Activated naive CD4-positive, alpha-beta T cell treated with Interleukin-2 at 50 U/mL for 16 hours (primary cell): ENCODE measurements at places on chromosomes 16 and 17.
A peak's percentile ranks its signal among the peaks of the same experiment; 100 is the strongest.

- DNase-seq: peak; percentile 60
Measured at GRCh38 chr16:58628845-58629732, 537 bp downstream of the CNOT1 start.

- DNase-seq: no peak
Measured at GRCh38 chr16:12362482-12363458, 386.2 kb downstream of the SNX29 start.

DNA sequence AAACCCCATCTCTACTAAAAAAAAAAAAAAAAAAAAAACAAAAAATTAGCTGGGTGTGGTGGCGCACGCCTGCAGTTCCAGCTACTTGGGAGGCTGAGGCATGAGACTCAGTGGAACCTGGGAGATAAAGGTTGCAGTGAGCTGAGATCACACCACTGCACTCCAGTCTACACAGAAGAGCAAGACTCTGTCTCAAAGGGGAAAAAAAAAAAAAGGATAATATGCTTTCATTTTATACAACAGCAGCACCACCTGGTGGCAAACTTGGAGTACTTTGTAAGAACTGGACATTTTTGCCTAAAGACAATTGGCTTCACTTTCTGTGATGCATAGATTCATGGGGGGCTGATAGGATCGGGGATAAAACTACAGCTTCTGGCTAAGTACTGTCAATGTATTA is 8.5 kb downstream of the CHTF8 start:
- peak; percentile 59 for DNase-seq

DNA sequence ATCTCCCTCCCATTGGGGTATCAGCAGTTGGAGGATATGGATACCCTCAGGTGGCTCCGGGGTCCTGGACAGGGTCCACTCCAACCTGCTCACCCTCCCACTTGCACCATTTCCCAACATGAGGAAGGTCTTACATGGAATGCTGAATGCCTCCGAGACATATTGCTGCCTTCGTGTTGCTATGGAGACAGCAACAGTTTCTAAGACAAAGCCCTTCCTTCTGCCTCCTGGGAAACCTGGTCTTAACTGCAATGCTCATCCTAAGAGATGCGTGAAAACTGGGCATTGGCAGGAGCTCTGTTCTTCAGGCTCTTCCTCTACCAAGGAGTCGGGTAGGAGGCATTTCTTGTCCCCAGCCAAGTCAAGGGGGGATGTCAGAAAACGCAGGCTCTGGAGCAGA is 45.2 kb downstream of the ST3GAL2 start:
- DNase-seq: no peak

- no peak for DNase-seq
Measured at GRCh38 chr17:8868529-8868951, 1.1 kb upstream of the PIK3R6 start.

- no peak for DNase-seq
Measured at GRCh38 chr17:51381262-51381661, 120.9 kb downstream of the UTP18 start.

DNA sequence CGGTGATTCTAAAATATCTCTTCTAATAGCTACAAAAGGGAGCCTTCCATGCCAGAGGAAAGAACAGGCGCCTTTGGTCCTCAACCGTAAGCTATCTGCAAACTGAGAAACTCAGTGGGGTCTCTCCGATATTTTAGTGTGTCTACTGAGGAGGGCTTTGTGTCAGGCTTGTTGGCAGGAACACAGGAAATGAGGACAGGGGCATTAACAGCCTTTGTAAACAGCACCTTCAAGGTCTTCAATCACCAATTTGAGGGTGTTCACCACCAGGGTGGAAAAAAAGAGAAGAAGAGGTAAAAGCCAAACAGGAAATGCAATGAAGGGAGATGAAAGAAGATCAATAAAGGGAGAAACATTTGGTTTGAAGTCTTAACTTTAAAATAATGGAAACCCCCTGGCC is 580.1 kb upstream of the SALL1 start:
- DNase-seq: no peak

- no peak for DNase-seq
Measured at GRCh38 chr17:44074231-44074910, 3.8 kb downstream of the G6PC3 start.

DNA sequence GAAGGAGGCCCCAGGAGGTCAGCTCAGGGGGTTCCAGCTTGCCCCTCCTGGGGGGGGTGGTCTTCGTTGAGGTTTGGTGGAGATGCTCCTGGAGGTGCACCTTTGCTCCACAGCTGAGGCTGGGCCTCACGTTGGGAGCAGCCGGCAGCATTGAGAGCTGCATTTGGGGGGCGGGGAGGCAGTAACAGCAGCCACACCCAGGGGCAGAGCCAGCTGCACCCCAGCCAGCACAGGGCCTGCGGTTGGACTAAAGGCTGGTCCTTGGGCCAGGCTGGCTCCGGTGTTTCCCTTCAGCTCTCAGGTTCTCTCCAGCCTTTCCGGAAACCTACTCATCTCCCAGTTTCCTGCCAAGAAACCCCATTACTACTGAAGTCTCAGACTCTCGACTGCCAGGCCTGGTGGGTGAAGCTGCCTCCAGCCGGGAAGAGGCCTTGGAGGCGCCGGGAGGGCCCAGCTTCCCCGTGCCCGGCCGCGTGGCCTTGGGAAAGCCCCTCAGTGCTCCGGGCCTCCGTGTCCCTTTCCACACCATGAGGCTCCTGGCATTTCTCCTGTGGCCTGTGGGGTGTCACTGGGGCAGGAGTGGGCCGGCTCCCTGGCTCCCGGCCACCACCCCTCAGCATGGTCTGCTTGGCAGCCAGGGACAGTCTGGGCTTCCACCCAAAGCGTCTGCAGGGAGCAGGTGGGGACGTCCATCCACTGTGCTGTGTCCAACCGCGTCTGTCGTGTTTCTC is 14.0 kb upstream of the BAIAP2 start:
- no peak for DNase-seq

GRCh38 chr16:57244463-57244766 is 644 bp upstream of the ARL2BP start:
- DNase-seq: no peak

DNA sequence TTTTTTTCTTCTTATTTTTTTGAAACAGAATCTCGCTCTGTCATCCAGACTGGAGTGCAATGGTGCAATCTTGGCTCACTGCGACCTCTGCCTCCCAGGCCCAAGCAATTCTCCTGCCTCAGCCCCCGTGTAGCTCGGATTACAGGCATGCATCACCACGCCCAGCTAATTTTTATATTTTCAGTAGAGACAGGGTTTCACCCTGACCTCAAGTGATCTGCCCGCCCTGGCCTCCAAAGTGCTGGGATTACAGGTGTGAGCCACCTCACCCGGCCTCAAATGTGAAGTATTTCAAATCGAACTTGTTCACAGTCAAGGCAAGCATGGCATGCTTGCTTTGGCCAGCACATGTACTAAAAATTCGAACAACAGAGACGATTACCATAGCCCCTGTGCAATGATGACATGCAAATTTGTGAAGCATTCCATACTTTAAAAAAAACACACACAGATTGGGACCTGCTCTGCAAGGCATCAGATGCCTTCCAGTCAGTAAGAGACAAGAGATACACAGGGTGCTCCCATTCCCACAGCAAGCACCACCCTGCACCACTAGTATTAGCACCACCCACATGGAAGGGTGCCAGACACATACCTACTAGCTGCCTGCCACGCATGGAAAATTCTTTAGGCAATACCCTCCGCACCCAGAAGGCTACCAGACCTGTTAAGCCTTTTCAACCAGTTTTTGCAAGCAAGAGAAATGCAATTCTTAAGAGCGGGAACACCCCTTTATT is 47.2 kb downstream of the ANKRD11 start:
- no peak for DNase-seq

DNA sequence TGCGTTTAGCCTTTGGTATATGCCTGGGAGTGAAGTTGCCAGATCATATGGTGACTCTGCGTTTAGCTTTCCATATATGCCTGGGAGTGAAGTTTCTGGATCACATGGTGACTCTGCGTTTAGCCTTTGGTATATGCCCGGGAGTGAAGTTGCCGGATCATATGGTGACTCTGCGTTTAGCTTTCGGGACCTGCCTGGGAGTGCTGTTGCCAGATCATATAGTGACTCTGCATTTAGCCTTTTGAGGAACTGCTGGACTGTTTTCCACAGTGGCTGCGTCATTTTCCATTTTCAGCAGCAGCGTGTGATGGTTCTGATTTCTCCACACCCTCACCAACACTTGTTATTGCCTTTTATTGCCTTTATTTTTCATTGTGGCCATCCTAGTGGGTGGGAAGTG is 73.0 kb downstream of the OR1D5 start:
- no peak for DNase-seq

DNA sequence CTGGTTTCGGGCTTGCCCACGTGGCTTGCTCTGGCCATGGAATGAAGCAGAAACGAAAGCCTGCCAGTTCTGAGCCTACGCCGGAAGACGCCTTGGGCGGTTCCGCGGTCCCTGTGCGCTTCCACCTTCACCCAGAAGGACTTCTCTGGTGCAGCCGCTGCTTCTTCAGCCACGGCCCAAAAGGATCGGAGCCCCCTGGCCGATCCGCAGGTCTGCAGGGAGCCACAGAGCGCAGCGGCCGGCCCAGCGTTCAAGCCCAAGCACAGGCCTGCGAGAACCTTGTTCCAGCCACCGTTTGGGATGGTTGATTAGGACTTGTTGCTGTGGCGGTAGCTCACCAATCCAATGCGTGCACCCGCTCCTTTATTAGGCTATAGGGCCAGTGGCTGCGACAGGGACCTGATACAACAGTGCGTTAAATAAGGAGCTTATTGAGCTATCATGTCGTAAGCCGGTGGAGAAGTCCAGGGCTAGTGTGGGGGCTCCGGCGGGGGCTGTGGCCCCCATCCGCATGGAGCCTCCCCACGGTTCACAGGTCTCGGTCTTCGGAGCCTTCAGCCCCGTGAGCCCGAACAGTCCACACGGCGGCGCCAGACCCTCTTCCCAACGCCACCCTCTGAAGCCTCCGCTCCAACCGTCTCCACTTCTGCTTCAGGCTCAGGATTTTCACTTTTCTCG is 10.2 kb upstream of the MPP2 start:
- DNase-seq: peak; percentile 55

DNA sequence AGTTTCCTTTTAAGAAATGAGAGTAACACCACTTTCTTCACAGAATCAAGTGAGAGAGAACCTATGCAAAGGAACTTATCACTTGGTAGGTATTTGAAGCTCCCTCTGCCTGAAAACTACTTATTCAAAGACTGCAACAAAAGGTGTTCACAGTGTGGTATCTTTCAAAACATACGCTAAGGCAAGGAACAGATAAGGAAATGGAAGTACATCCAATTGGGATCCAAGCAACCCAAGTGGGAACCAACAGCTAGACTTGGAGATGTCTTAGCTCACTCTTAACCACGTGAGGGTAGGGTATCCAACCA is 431 bp upstream of the PPM1E start:
- DNase-seq: no peak

- no peak for DNase-seq
Measured at GRCh38 chr16:29674188-29674587, 4.8 kb upstream of the QPRT start.

GRCh38 chr17:21452377-21453143 is 76.4 kb downstream of the KCNJ12 start:
- peak; percentile 20 for DNase-seq

DNA sequence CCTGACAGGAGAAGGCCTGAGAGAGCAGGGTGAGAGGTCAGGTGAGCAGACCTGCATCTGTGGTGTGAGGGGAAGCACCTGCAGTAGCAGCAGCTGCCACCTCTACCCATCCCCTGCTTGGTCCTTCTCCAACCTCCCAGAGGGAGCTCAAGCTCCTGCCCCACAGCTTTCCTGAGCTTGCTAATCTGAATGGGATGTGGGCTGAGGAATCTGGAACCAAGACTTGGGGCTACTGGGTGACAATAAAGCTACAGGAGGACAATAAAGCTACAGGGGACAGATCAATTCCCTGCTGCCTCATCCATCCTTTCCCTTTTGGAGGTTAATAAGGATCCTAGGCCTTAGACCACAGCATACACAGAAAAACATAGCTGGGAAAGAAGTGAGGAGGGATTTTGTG is 4.9 kb upstream of the TBX4 start:
- no peak for DNase-seq

- DNase-seq: no peak
Measured at GRCh38 chr16:46620266-46621005, 743 bp downstream of the SHCBP1 start.

DNA sequence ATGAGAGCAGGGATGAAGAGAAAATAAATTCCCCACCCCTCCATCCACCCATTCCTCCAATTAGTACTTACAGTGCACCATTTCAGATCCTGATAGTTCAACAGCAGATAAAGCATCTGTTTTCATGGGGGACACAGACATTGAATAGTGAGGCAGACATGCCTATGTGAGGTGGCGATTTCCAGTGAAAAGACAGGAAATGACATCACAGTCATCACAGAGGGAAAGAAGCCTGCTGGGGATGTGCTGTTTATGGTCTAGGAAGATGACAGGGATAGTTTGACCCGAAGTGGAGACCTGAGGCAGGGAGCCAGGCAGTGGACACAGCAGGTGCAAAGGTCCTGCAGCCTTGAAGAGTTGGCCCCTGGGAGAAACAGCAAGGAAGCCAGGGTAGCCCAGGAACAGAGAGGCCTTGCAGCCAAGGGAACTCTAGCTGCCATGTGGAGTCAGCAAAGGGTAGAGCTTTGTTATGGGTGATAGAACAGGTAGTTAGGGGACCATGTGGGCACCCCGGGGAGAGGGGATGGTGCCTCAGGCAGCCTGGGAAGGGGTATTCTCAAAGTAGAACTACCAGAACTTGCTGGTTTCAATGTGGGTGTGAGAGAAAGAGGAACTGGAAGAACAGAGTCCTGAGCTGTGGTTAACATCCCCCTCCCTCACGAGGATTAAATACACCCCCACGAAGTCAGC is 256.6 kb downstream of the CPPED1 start:
- DNase-seq: no peak

DNA sequence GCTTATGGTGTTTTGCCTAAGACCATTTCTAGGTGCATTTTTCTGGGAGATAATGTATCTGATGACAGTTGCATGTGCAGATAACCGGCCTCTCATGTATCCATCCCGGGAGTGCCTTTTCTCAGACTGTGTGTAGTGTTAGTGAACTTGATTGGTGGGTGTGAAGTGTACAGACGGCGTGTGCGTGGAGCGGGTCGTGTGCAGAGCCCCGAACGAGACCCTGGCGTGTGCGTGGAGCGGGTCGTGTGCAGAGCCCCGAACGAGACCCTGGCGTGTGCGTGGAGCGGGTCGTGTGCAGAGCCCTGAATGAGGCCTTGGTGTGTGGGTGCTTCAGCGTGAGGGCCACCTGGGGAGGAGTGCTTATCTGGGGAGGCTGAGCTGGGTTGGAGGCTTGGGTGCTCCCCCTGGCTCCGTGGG is 28.9 kb upstream of the ZNF750 start:
- no peak for DNase-seq

GRCh38 chr17:55463600-55463999 is 42.0 kb upstream of the MMD start:
- DNase-seq: no peak

- DNase-seq: peak; percentile 71
Measured at GRCh38 chr17:35969558-35970380, 11.5 kb downstream of the CCL16 start.

DNA sequence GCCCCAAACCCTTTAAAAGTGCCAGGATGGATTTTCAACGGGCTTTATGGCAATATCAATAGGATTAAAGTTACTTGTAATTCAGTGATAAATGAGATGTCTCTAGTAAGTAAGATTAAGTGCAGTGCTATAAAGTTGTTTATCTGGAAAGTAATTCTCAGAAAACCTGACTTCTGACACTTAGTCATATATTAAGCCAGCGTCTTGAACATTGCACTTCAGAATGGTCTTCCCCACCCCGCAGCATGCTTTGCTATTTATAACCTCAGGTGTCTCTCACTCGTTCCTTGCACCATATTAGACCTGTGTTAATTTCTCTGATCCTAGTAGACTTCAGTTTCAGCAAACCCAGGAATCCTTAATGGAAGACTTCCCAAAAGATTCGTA is 2.1 kb upstream of the MAF start:
- DNase-seq: peak; percentile 30
